ENCODE measurements at places on chromosomes 12 and 14. TPM values are rescaled to one million over a fixed set of nuclear protein-coding genes. Genes with fewer than 3 reads are reported as not detected.

DNA sequence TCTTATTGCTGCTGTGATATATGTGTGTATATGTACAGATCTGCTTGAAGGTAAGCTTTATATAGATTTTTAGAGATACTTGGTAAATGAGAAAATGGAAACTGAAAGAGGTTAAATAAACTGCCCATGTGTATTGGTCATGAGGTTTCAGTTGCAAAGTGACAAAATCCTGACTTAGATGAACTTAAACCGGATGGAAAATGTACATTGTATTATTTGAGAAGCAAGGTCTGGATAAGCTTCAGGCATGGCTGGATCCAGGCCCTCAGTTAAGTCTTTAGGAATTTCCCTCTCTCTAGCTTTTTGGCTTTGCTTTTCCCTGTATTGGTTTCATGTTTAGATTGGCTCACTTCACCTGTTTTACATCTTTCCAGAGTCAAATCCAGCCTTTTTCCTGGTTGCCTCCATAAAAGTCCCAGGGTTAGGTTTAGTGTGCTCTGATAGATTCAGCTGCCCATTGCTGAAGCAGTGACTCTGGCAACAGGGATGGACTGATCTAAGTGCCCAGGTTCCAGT, 21.0 kb upstream of the MAP1LC3B2 start:
- no peak for DNase-seq

GRCh38 chr12:107304588-107305532, 211.5 kb upstream of the CRY1 start:
- DNase-seq = no peak

DNA sequence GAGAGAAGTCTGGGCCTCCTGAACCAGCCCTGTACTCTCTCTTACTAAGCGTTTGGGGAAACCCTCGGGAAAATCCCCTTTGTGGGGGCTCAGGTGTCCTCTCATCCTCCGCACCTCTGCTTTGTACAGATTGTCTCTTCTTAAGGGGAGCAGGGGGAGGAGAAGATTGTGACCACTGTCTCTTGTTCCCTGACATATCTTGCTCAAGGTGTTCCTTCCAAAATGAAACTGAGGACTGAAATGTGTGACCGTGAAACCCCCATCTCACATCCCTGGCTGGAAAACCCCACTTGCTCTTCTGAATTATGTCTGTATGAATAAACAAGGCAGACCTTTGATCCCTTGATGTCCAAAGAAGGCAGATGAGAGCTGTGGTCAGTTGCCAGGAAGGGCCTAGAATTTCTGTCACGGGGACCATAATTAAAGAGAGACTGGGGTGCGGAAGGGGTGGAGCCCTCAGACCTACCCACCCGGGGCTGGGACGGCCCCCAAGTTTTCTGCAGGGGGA, 369.8 kb downstream of the AACS start:
- no peak for DNase-seq

DNA sequence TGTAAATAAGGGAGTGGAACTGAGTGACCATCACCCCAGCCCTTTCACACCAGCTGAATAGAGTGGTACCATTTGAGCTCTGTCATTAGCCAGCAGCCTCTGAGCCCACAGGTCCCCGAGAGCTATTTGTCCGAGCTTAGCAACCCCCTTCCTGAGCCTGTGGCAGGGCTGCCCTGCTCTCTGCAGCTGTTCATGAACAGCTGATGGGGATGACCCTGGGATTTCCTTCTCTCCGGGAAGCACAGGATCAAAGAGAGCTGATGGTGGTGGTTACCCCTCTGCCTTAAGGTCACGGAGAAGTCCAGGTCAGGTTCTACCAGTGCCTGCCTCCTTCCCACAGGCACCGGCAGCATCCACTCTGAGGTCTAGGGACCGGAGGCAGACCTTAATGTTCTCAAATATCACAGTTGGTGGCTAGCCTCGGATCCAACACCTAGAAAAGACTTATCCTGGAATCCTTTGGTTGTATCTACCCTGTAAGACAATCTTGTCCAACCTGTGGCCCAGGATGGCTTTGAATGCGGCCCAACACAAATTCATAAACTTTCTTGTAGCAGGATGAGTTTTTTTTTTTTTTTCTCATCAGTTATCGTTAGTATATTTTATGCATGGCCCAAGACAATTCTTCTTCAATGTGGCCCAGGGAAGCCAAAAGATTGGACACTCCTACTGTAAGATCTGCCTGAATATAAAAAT, 81.1 kb downstream of the ESRRB start:
- DNase-seq = no peak

DNA sequence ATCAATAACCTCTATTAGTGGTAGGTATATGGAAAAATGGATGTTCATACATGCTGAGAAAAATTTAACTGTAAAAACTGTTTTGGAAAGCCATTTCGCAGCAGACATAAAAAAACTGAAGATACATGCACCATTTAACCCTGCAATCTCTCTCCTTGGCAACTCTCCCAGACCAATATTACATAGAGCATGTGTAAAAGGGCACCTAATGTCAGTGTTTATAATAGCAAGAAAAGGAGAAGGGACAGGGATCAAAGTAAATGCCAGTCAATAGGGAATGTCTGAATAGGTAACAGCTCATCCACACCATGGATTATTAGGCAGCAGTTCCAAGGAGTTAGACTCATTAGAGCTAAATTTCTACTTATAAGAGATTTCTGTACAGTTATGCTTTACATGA, 77.2 kb downstream of the BTG1 start:
- no peak for DNase-seq

DNA sequence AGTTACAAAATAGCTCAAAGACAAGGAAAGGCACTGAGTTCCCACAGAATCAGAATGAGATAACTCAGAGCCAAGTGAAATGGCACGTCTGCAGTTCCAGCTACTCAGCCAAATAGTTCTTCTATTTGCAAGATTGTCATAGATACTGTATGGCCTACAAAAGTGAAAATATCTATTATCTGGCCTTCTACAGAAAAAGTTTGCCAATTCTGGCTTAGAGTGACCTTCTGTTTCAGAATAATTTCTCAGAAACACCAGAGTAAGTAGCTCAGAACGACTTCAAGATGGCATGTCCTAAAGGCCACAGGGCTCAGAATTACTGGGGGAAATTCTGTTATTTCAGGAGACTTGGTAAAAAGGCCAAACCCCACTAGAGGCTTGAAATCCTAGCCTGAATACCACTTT, 10.7 kb upstream of the RTRAF start:
- DNase-seq = peak; percentile 40

GRCh38 chr12:30025317-30025716, 241.6 kb upstream of the TMTC1 start:
- no peak for DNase-seq

DNA sequence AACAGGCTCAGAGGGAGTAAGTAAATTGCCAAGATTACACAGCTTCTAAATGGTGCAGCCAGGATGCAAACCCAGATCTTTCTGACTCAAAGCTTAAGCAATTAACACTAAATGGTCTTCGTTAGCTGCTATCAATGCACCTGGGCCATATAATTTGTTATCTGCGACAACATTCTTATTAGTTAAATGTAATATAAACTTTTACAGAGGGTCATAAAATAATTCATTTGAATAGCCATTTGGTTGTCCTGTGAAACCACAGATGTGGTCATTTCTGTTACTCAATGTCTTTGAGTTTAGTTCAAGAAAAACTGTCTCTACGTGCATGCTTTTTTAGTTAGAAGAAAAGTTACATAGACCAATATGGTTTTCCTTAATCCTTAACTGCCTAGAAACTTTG, 22.1 kb upstream of the NAP1L1 start:
- no peak for DNase-seq

DNA sequence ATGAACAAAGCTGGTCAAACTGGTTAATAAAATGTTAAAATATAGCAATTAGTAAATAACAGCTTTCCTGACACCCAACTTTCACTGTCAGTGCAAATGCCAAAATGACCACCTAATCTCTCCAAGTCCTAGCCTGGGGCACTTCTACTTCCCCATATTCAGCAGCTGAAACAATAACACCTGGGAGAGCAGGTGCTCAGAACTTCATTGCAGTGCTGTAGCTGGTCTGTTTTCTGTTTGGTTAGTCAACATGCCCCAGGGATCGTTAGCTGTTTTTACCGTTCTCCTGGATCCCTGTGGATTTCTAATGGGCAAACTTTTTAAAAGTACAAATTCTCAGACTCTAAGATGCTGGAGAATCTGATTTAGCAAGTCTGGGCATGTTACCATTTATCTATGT, 759.7 kb downstream of the GALC start:
- DNase-seq = no peak

- DNase-seq = no peak
Observed at GRCh38 chr14:90647473-90648005, 168.7 kb downstream of the TTC7B start.

GRCh38 chr14:33834466-33835260, 116.2 kb downstream of the EGLN3 start:
- no peak for DNase-seq

GRCh38 chr14:23539248-23540140, 12.1 kb downstream of the ZFHX2 start:
- DNase-seq = no peak

GRCh38 chr14:96991226-96991625, 194.0 kb downstream of the VRK1 start:
- DNase-seq = no peak

- no peak for DNase-seq
Observed at GRCh38 chr12:49133014-49133413, 1.8 kb upstream of the TUBA1B start.

DNA sequence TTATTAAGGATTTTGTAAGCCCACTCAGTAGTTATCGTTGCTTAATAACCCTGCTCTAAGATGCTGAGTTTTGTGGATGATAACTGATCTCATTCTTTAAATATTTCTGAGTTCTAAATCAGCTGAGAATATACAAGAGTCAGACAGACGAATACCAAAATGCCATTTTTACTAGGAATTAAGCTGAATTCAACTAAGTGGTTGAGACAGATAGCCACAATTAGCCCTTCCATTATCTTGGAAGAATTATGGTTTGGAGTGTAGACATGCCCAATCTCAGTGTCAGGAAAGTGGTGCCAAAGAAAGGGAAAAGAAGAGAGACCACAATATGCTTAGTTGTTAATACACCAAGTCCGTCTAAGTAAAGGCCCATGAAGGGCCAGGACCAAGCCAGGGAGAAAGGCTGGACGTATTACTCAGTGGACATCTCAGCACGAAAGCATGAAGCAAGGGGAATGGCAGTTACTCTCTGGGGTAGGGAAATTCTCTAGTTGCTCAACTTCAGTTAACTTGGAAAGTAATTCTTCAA, 58.6 kb downstream of the KCNA5 start:
- DNase-seq = no peak

DNA sequence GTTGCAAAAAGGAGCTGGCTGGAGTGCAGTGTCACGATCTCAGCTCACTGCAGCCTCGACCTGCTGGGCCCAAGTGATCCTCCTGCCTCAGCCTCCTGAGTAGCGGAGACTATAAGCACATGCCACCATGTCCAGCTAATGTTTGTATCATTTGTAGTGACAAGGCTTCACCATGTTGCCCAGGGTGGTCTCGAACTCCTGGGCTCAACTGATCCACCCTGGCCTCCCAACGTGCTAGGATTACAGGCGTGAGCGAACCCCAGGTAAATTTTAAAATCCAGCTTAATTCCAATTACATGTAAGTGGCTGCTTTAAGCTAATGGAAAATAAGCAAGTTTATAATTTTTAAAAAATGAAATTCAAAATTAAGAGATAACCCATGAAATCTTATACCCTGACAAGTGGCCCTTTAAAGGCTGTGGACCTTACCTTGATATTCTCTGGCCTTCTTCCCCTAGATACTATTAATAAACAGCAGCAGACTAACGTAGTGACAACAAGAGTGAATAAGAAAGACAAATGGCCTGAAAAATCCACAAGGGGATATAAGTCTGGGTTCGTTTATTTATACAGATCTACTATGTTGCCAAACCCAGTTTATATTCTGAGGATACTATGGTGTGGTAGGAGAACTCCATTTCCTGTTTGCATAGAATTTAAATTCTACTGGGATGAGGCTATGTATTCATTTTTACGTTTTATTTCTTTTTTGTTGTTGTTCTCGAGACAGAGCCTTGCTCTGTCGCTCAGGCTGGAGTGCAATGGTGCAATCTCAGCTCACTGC, 25.6 kb upstream of the SLC2A3 start:
- no peak for DNase-seq

DNA sequence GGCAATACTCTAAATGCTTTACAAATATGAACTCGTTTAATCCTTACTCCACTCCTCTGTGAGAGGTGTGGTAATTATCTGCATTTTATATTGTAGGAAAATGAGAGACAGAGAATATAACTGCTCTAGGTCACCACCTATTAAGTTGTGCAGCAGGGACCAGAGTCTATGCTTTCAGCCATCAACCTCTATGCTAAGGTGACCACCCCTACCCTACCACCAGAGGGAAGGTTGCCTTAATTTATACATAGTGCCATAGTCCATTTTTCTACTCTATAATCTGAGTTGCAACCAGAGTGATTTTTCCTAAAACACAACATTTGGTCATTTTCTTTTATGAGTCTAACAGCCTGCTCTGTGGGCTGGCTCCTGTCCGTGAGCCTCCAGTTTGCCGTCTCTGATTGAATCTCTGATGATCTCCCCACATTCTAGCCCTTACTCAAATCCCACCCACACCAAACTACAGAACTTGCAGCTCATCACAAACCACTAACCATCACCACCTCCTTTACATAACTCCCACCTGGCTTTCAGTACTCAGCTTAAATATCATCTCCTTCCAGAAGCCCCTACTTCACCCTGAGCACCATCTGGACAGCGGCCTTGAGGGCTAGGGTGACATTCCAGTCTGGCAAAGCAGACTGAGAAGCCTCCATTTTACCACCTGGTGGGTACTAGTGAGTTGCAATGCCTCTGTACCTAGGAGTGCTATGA, 126.6 kb downstream of the PPM1H start:
- DNase-seq = no peak

- no peak for DNase-seq
Observed at GRCh38 chr14:39956372-39956771, 524.1 kb upstream of the FBXO33 start.

- no peak for DNase-seq
Observed at GRCh38 chr12:3628629-3629028, 124.3 kb downstream of the CRACR2A start.

The BCL11B gene
- 0.21 TPM for total RNA-seq

The IAPP gene
- not detected for total RNA-seq

The CCDC196 gene
- not detected for total RNA-seq

The VASH1 gene
- total RNA-seq = 36.3 TPM

The MAP3K9 gene
- 2.5 TPM for total RNA-seq

Measured in right cardiac atrium (tissue), 5 donors.